ENCODE measurements at places on chromosomes 5 and 9. TPM values are rescaled to one million over a fixed set of nuclear protein-coding genes. Genes with fewer than 3 reads are reported as not detected.

DNA sequence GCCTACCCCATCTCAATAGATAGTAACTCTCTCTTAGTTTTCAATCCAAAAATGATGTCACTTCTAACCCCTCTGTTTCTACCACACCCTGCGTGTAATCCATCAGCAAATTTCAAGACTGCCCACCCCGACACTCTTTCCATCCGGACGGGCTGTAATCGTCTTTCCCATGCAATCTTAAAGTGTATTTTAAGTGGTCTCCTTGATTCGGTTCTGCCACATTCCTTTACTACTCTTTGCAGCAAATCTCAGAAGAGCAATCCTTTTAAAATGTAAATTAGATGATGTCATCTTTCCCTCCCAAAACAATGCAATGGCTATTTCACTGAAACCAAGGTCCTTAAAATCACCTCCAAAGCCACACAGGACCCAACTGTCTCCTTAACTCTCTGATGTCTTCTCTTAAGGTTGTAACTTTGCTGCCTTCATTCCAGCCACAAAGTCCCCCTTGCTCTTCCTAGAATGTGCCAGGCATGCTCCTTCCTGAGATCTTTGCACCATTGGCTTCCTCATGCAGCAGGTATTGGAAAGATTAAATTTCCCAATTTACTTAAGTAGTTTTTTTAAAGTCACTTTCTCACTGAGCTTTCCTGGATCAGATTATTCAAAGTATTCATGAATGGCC, 932.5 kb upstream of the WWC1 start:
- DNase-seq, result no peak
- no peak overlapping the region for H3K4me3 ChIP-seq
- peaks cover 7% of the 10 kb centered on the region for H3K36me3 ChIP-seq
- H3K4me1 ChIP-seq, result peaks cover 15% of the 10 kb centered on the region
- no peak overlapping the region for H3K27ac ChIP-seq
- H3K27me3 ChIP-seq, result no peaks in the 10 kb centered on the region

Gene SNCAIP
- total RNA-seq, result 10.2 TPM

Gene PCDHB13
- total RNA-seq, result 3.6 TPM

Gene ITK
- not detected for total RNA-seq

Gene SLC4A9
- not detected for total RNA-seq

DNA sequence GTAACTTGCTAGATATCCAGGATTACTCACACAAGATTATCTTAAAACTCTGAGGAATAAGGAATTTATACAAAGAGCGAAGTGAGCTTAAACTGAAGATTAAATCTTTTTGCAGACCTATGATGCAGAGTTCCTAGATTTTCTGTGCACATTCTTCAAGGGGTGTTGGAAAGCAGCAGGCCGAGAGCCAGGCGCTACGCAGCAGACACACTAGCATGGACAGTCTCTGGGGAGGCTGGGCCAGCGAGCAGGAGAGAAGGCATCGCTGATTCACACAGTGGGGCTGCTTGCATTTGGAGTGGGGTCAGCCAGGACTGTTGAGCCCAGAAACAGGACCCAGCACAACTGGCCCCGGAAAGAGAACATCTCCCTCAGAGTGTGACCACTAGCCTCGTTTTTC, 136.3 kb downstream of the ADAMTS16 start:
- H3K27ac ChIP-seq, result no peak overlapping the region
- no peaks in the 10 kb centered on the region for H3K36me3 ChIP-seq
- no peaks in the 10 kb centered on the region for H3K27me3 ChIP-seq
- peaks cover 40% of the 10 kb centered on the region for H3K4me1 ChIP-seq
- no peak overlapping the region for H3K4me3 ChIP-seq

- no peaks in the 10 kb centered on the region for H3K27me3 ChIP-seq
- peaks cover 42% of the 10 kb centered on the region for H3K4me1 ChIP-seq
- H3K4me3 ChIP-seq, result no peak overlapping the region
- no peak overlapping the region for H3K27ac ChIP-seq
- DNase-seq, result no peak
Measured at GRCh38 chr5:107442452-107442851, 228.3 kb downstream of the EFNA5 start.

- DNase-seq, result peak; percentile 41
- peaks cover 28% of the 10 kb centered on the region for H3K4me1 ChIP-seq
Measured at GRCh38 chr5:74865804-74866595, at the start of gene FAM169A. FAM169A (minus strand) TSS chr5:74866387; CDS start chr5:74841676, 24,711 bp downstream.

Gene ADGRV1
- 43.4 TPM for total RNA-seq

DNA sequence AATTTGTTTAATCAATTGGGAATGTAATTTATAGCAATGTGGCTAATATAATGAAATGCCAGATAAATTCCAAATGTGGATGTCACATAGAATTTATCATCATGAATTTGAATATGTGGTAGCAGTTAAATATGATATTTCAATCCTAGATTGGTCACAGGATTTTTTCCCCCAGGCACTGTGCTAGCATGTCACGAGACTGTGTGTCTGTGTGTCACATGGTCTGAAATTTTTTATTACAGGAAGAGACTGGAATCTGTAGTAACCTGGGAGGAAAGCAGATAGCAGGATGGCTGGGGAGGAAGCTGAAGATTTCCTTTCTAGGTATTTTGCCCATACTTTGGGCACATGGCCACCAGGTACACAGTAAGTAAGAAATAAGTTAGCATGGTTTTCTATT, 35.4 kb upstream of the MSH3 start:
- peaks cover 6% of the 10 kb centered on the region for H3K36me3 ChIP-seq
- DNase-seq, result no peak
- no peak overlapping the region for H3K4me3 ChIP-seq
- no peaks in the 10 kb centered on the region for H3K27me3 ChIP-seq
- no peak overlapping the region for H3K27ac ChIP-seq

All from neural crest cell (in vitro differentiated cells).